ENCODE measurements at places on chromosomes 3 and 15. TPM values are rescaled to one million over a fixed set of nuclear protein-coding genes. Genes with fewer than 3 reads are reported as not detected.

GRCh38 chr3:50202353-50203112 lies 2.5 kb upstream of the SLC38A3 start:
- no peak overlapping the region for H3K4me3 ChIP-seq
- no peaks in the 10 kb centered on the region for H3K4me1 ChIP-seq
- no peaks in the 10 kb centered on the region for H3K27me3 ChIP-seq
- no peak overlapping the region for H3K27ac ChIP-seq
- H3K36me3 ChIP-seq: no peaks in the 10 kb centered on the region

Gene FGF7
- total RNA-seq: 0.05 TPM

- peaks cover 59% of the 10 kb centered on the region for H3K27me3 ChIP-seq
- H3K4me1 ChIP-seq: no peaks in the 10 kb centered on the region
- no peak overlapping the region for H3K4me3 ChIP-seq
- no peaks in the 10 kb centered on the region for H3K36me3 ChIP-seq
- peak; percentile 42 for DNase-seq
Measured at GRCh38 chr3:10703875-10704274, 112.2 kb upstream of the SLC6A11 start.

DNA sequence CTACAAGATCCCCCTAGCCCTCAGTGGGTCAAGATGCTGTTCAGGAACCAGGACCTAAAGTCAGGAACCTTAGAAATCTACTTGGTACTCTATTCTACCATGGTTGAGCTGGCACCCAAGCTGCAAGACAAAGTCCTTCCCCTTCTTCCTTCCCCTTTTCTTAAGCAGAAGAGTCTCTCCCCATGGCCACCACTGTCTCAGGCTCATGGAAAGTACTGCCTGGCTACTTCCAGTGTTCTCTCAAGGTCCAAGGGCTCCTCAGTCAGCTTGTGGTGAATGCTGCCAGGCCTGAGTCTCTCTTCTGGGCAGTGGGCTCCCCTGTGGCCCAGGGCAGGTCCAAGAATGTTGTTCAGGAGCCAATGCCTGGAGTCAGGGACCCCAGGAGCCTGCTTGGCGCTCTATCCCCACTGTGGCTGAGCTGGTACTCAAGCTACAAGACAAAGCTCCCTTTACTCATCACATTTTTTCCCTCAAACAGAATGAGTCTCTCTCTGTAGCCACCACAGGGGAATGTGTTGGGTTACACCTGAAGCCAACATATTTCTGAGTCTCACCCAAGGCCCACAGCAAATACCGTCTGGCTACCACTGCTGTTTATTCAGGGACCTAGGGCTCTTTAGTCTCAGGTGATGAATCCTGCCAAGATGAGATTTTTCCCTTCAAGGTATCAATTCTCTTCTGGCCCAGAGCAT lies 18.1 kb upstream of the SLC27A2 start:
- H3K36me3 ChIP-seq: no peaks in the 10 kb centered on the region
- H3K4me3 ChIP-seq: no peak overlapping the region
- peaks cover 21% of the 10 kb centered on the region for H3K4me1 ChIP-seq
- no peaks in the 10 kb centered on the region for H3K27me3 ChIP-seq
- H3K27ac ChIP-seq: no peak overlapping the region

DNA sequence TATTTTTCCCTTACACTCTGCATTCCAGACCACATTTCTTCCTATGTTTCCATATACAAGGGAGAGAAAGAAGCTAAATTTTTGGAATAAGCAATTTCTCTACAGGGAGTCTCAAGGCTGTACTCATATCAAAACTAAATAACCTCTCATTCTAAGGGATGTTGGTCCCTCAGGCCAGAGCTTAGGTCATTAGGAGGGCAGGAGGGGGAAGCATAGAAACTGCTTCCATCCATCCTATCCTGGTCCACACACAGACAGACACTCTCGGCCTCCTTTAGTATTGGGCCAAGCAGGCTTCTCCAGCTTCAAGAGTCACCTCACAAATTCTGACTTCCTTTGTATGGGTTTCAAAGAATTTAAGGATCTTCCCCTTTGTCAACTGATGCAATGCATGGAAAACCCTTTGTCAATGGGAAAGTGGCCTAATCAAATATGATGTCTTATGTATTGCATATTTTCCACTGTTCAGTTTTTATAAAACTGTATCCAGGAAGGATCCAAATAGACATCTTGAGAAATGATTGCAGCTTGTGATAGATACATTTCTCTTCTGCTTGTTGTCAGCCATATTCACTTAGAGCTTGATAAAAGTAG lies 140.7 kb upstream of the RARB start:
- DNase-seq: no peak
- no peaks in the 10 kb centered on the region for H3K27me3 ChIP-seq
- H3K36me3 ChIP-seq: peaks cover 6% of the 10 kb centered on the region
- no peaks in the 10 kb centered on the region for H3K4me1 ChIP-seq

- H3K27ac ChIP-seq: no peak overlapping the region
- H3K4me1 ChIP-seq: peaks cover 20% of the 10 kb centered on the region
- DNase-seq: no peak
- no peaks in the 10 kb centered on the region for H3K27me3 ChIP-seq
- no peaks in the 10 kb centered on the region for H3K36me3 ChIP-seq
Measured at GRCh38 chr3:59451800-59452746, 402.2 kb upstream of the CFAP20DC start.

DNA sequence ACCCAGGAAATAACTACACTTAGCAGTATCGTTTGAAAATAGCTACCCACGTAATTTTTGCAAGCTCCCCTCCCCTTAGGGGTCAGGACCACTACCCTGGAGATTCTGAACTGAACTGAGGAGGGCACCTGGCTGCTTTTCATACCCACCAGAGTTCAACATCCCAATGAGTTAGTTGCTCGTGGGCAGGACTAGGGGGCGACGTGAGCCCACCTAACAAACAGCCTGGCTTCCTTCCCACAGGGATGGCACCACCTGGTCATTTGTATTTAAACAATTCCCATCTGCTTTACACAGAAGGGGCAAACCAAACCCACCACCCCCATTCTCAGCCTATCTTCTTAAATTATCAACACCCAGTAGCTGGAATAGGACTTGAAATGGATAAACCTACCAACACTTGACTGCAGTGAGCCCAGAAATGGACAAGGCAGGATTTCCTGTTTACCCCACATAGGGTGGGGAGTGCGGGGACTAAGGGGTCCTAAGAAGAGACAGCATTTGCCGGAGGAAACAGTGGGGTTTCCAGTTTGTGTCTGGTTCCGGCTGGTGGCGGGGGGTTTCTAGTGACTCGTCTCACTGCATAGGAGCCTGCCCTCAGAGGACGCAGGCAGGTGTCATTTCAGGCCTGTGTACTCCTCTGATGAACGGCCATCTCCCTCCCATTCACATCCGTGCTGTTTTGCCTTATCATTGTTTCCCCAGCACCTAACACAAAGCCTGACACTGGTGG lies 11.6 kb upstream of the VGLL4 start:
- H3K4me1 ChIP-seq: no peaks in the 10 kb centered on the region
- H3K36me3 ChIP-seq: peaks cover 6% of the 10 kb centered on the region
- peak; percentile 29 for DNase-seq

GRCh38 chr15:34993877-34994276 lies 5.8 kb upstream of the ZNF770 start:
- no peaks in the 10 kb centered on the region for H3K36me3 ChIP-seq
- H3K27me3 ChIP-seq: no peaks in the 10 kb centered on the region
- DNase-seq: no peak
- H3K4me3 ChIP-seq: no peak overlapping the region

DNA sequence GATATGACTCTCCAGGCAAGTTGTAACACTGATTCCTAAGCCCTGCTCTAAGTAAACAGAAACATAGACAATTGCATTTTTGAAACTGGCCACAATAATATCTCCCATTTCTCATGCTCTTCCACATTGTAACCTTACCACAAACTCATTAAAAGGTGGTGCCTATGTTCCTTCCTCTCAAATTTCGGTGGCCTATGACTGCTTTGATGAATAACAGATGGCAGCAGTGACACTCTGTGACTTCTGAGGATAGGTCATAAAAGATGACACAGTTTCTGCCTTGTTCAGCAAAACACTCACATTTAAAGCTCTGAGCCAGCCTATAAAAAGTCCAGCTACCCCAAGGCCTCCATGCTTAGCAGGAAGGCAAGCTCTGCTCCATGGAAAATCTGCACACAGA lies 195.2 kb downstream of the EFHB start:
- H3K27me3 ChIP-seq: peaks cover 10% of the 10 kb centered on the region
- no peak for DNase-seq
- H3K4me3 ChIP-seq: no peak overlapping the region
- H3K4me1 ChIP-seq: no peaks in the 10 kb centered on the region
- no peaks in the 10 kb centered on the region for H3K36me3 ChIP-seq

DNA sequence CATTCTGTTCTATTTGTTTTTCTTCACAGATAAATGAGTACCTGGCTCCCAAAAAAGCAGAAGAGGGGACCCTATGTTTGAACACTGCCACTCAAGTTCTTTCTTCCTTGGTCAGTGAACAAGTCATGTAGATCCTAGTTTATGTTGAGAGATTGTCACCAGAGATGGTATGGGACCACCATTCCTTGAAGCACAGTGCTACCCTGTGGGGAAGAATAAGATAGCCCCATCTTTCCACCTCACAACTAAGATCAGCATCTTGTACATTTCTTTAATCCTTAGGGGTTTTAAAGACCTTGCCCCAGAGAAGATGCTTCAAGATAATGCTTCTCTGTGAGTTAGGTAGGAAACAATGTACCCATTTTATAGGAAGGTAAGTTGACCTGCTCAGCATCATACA lies 233.5 kb upstream of the WNT5A start:
- no peak overlapping the region for H3K27ac ChIP-seq
- peak; percentile 8 for DNase-seq
- no peaks in the 10 kb centered on the region for H3K4me1 ChIP-seq
- peaks cover 40% of the 10 kb centered on the region for H3K27me3 ChIP-seq

DNA sequence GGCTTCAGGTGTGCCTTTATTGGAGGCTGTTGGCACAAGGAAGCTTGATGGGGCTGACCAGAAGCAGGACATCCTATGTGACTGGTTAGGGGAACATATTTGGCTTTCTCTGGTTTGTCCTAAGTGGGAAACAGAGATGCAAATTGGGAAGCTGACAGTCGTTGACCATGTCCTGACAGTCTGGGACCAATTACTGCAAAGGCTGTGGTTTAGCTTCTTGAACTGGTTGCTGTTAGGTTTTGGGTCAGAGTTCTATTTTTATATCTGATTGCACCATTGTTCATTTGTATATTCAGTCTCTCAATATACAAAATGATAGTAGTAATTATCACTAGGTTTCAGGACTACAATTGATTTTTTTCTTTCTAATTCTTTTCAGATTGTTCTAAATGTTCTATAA lies 36.8 kb downstream of the SNTN start:
- no peaks in the 10 kb centered on the region for H3K27me3 ChIP-seq
- no peak overlapping the region for H3K27ac ChIP-seq
- no peaks in the 10 kb centered on the region for H3K36me3 ChIP-seq
- H3K4me3 ChIP-seq: no peak overlapping the region

DNA sequence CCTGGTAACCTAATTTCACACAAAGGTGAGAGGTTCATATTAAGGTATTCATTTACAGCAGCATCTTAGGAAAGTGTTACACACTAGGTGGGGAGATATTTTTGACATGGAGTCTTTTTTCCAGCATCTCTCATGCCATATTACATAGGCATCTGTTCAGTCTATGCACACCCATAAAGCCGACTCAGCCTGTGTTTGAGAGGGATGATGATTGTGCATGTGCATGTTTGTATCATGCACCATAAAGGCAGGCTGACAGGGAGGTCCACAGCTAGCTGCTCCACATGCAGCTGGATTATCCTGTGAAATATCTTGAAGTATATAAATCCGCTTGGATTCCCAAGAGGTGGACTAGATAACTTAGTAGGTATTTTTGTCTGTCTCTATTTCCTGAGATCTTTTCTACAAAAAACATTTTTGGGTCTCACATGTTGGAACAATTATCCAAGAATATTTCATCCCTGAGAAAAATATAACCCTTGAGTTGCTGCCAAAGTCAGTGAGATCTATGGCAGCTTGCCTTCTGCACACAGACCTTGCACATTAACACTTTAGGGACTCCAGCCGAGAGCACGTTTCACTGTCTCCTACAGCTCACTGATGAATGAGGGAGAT lies 288.4 kb upstream of the DPH6 start:
- H3K4me3 ChIP-seq: no peak overlapping the region
- DNase-seq: no peak
- H3K36me3 ChIP-seq: no peaks in the 10 kb centered on the region
- H3K27me3 ChIP-seq: peaks cover 11% of the 10 kb centered on the region
- no peak overlapping the region for H3K27ac ChIP-seq
- H3K4me1 ChIP-seq: no peaks in the 10 kb centered on the region

DNA sequence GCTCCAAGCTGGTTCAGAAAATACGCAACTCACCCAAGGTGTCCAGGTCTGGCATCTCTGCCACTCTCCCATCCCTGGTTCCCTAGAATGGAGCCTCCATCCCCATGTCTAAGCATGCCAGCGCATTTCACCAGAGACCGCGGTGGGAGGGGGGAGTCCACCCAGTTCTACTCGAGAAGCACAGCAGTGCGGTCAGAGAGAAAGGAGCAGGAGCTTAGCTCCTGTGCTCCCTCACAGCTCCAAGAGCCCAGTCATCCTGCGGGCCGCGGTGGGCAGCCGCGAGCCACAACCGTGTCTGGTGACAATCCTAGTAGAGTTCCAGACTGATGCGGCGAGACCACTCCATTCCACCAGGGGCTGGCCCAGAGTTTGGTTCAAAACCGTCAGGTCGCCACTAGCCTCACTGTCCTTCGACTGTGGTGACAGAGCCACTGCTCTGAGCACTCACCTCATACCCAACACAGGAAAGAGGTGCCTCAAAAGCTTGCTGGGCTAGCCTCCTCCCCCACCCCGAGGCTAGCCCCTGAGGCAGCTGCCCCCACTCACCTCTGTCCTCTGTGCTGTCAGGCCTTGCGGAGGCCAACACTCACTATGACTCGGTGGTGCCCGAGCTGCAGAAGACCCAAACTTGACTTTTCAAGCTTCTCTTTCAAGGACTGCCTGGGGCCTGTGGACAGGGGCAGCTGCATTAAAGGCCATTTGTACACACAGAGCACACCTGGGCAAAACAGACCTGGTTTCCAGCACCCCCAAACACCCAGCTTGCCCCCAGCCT lies 185.4 kb downstream of the XXYLT1 start:
- no peak overlapping the region for H3K27ac ChIP-seq
- DNase-seq: no peak
- H3K4me3 ChIP-seq: no peak overlapping the region
- no peaks in the 10 kb centered on the region for H3K36me3 ChIP-seq
- no peaks in the 10 kb centered on the region for H3K4me1 ChIP-seq

GRCh38 chr15:80418892-80419537 lies 14.8 kb downstream of the ARNT2 start:
- peak; percentile 64 for DNase-seq
- no peak overlapping the region for H3K4me3 ChIP-seq
- no peak overlapping the region for H3K27ac ChIP-seq
- H3K36me3 ChIP-seq: no peaks in the 10 kb centered on the region
- H3K27me3 ChIP-seq: no peaks in the 10 kb centered on the region

DNA sequence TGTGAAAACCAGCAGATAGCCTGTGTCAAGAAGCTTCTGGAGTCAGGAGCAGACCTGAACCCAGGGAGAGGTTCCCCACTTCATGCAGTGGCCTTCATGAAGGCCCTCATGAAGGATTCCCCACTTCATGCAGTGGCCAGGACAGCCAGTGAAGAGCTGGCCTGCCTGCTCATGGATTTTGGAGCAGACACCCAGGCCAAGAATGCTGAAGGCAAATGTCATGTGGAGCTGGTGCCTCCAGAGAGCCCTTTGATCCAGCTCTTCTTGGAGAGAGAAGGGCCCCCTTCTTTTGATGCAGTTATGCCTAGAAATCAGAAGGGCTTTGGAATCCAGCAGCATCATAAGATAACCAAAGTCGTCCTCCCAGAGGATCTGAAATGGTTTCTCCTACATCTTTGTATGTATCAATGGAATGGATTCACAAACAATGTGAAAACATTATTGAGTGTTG lies 103.9 kb upstream of the CHD2 start:
- no peaks in the 10 kb centered on the region for H3K36me3 ChIP-seq
- DNase-seq: no peak
- no peak overlapping the region for H3K27ac ChIP-seq
- no peaks in the 10 kb centered on the region for H3K27me3 ChIP-seq
- no peak overlapping the region for H3K4me3 ChIP-seq

Gene FAM107A
- total RNA-seq: not detected
